ENCODE measurements at places on chromosomes 4 and X. TPM values are rescaled to one million over a fixed set of nuclear protein-coding genes. Genes with fewer than 3 reads are reported as not detected.

Gene IL21
- not detected for total RNA-seq

Gene MAGEC1
- total RNA-seq, result not detected

Gene NDST4
- not detected for total RNA-seq

Gene AR
- 0.52 TPM for total RNA-seq

Gene SERPINA7
- total RNA-seq, result not detected

Gene LDOC1
- 7.6 TPM for total RNA-seq

Gene SAGE1
- total RNA-seq, result not detected
